IPS DF 19.7 (cell line): ENCODE measurements at places on chromosomes 16 and 17.

DNA sequence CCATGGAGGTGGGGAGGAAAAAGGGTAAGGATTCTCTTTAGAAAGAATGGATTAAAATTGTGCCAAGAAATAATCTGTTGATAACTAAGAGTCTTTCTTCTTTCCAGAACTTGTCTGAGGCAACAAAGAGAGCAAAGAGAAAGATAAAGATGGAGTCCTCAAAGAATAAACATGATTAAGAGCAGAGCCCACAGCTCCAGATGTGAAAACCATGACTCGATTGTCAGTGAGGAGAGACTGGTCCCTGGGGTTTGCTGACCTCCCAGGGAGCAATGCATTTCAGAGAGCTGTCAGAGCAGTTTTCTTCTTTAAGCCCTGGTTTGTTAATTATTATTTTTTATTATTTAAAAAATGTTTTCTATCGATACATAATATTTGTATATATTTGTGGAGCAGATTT is 74.6 kb downstream of the TMEM100 start:
- no peak for DNase-seq

GRCh38 chr17:56629531-56630075 is 36.1 kb downstream of the NOG start:
- DNase-seq = peak; percentile 47

DNA sequence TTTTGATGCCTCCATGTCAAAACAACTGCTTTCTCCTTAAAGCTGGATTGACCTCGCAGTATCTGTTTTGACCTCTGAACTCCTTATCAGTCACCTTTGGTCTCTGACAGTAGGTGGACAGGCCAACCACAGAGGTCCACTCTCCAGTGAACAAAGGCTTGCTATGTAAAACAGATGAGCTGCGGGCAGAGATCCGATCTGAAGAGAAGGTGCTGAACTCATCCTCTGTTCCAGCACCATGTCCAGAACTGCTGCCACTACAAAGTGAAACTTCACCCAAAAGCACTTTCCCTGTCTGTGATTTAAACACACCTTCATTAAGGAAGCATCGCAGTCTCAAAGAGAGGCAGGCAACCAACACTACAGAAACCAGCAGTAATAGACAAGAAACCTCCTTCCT is 117.3 kb upstream of the CORO6 start:
- no peak for DNase-seq

- DNase-seq = no peak
Observed at GRCh38 chr16:48999508-48999907, 282.1 kb downstream of the CBLN1 start.

- no peak for DNase-seq
Observed at GRCh38 chr16:80986557-80986956, 20.1 kb downstream of the CMC2 start.

DNA sequence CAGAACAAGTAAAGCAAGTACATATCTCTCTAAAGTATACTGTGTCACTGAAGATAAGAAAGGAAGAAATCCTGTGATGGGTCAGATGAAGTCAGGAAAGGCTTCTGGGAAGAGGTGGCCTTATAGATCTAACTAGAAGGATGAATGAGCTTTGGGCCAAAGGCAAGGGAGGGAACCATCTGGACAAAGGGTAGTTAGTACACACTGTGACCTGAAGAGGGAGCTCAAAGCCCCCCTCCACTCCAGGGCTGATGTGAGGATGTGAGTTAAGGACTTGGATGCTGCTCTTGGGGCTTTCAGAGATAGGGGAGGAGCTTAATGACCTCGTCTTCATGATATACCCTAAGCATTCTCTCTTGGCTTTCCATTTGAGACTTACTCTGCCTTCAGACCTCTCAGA is 185.3 kb upstream of the CACNG3 start:
- peak; percentile 72 for DNase-seq

DNA sequence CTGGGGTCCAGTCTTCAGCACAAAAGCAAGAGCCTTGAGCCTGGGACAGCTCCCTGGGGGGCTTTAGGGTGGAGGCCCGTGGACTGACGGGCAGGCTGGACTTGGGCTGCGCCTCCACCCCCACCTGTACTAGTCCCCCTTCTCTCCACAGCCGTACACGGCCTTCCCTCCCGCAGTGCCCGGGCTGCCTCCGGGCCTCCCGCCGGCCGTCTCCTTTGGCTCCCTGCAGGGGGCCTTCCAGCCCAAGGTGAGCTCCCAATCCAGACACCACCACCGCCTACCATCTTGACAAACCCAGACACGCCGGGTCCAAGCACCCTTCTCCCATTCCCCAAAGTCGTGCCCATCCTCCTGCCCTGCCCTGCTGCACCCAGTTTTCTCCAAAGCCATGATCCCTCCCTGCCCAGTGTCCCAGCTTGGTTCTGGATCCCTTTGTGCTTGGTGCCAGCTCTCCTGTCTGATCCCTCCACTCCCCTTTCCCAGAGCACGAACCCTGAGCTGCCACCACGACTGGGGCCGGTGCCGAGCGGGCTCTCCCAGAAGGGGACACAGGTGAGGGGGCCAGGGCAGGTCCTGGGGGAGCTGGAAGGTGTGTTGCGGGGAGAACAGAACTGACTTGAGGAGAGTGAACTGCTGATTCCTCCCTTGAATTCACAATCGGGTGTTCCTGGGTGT is 7.1 kb downstream of the FBRS start:
- no peak for DNase-seq

DNA sequence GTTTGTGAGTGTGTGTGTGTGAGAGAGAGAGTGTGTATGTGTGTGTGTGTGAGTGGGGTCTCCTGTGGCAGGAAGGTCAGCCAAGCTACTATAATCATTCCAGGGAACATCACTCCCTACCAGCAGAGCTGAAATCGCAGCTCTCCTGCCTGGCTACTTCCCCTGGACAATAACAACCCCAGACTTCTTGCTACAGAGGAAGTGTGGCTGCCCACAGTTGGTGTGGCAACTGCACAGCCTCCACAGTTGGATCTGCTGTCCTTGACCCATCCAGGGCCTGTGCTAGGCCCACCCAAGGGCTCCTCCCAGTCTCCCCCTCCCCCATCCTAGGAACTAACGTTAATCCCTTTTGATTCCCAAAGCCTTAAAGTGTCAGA is 1.5 kb downstream of the SLC13A5 start:
- DNase-seq = no peak

GRCh38 chr17:77425791-77426641 is 285.2 kb downstream of the SEC14L1 start:
- DNase-seq = no peak

GRCh38 chr17:72294487-72294893 is 173.7 kb downstream of the SOX9 start:
- no peak for DNase-seq

- DNase-seq = no peak
Observed at GRCh38 chr17:79829004-79829403, 10.2 kb downstream of the CBX4 start.

GRCh38 chr17:72745241-72745640 is 347.2 kb downstream of the SLC39A11 start:
- DNase-seq = no peak

DNA sequence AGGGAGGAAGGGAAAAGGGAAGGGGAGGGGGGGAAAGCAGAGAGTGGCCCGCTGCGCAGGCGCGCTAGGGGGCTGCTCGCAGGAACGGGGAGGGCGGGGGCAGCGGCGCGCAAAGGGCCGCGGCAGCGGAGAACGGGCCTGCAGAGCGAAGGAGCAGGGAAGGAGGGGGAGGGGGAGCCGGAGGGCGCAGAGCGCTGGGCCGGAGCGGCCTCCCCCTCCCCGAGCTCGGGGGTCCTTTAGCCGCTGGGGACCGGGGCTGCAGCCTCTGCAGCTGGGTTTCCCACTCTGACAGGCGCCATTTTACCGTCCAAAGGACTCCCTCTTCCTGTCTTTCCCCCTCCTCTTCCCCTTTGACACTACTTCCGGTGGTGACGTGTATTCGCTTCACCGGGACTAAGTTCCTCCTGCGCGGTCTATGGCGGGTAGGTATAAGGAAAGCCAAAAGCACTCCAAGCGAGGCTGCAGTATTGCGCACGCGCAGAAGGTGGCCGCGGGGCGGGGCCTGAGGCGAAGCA is at the start of gene CTDNEP1:
Gene CTDNEP1 (minus strand): TSS at position 74 of the 515 bp plus-strand sequence. CDS start 438 bp downstream, outside the sequence.
- DNase-seq = peak; percentile 98

- no peak for DNase-seq
Observed at GRCh38 chr16:35744726-35745125, 2285.3 kb downstream of the TP53TG3F start.

GRCh38 chr16:11554053-11554452 is 32.7 kb downstream of the LITAF start:
- no peak for DNase-seq

GRCh38 chr17:59812139-59812538 is 80.6 kb downstream of the TUBD1 start:
- no peak for DNase-seq

DNA sequence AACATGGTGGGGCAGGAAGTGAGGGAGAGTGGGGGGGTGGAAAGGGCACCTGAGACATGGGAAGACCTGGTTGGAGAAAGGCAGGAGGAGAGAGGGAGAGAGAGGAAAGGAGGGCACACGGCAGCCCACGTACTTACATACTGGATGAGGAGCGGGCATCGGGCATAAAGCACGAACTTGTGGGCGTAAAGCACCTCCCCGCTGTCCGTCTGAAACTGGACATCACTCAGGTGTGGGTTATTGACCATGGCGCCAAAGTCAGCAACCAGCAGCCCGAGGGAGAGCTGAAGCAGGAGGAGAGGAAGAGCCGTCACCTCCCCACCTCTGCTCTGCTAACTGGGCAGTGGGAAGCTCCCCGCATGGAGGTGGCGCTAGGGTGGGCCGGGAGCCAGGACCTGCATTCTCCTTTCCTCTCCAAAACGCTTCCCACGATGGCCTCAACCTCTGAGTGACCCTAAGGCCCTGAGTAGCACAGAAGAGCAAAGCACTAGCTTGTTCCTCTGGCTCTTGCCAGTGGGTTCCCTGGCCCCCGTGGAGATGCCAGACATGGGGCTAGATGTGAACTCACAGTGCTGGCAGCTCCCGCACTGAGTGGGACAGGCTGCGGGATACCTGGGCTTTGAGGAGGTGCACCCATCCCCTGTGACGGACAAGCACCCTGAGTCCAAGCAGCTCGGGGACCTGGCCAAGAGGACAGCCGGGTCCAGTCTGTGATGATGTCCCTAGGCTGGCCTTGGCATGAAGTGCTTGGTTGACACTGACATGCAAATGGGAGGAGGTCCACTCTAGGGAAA is 16.9 kb downstream of the SLX4 start:
- no peak for DNase-seq

DNA sequence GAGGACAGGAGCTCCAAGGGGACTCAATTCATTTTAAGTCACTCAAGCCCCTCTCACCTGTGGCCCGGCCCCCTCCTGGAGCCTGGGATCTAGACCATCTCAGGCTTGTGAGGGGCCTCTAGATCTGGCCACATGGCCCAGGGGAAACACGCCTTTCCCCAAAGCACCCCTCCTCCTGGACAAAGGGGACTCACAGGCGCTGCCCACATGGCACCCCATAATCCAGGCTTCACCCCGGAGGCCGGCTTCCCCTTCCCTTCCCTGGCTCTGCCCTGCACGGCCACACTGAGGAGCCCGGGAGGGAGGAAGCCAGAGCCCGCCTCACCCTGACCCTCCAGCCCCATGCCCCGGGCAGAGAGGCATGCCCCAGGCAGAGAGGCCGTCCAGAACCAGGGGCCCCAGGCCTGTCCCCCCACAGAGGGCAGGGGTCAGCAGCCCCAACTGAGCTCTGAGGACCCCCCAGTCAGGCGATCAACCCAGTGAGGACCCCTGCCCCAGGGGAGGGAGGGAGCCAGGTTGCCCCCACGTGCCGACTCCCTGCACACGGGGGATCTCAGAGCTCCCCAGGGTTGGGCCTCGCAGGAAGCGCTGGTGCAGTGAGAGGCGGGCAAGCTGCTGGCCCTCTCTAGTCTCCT is 10.9 kb downstream of the HS3ST6 start:
- no peak for DNase-seq

- DNase-seq = no peak
Observed at GRCh38 chr17:42310787-42311215, 22.5 kb downstream of the STAT5A start.

DNA sequence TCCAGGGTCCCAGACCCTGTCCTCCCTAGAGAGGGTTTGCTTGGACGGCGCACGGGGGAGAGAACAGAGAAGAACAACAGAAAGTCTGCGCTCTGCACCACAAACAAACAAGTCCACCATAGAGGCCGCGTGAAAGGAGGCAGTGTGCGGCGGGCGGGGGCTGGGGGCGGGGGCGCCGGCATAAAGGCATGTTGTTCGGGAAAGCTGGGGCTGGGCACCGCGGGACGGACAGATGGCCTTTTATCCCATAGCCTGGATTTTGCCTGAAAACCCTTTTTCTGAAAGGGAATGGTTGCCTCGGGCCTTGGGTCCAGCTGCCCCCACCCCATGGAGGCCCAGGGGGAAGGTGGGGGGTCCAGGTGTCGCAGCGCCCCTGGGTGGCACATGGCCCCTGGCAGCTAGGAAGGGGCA is 26.0 kb downstream of the FA2H start:
- no peak for DNase-seq

GRCh38 chr17:49906531-49907136 is 58.8 kb upstream of the TAC4 start:
- DNase-seq = no peak

DNA sequence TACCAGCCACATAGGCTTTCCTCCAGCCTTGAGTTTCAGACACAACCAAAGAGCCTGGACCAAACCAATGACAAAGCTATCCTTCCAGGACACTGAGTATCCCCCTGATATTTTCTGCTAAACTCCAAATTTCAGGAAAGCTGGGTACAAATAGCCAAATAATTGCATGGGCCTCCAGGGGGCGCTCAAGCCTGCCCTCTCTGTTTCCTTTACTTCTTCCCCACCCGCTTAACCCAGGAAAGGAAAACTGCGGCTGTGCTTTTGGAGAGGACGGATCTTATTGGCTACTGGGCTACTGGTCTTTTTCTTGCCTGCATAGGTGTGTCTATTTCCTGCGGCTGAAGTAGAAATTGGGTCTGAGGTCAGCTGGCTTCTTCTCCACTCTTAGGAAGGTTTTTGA is 30.1 kb downstream of the GNGT2 start:
- no peak for DNase-seq

- no peak for DNase-seq
Observed at GRCh38 chr17:27975146-27976011, 67.1 kb upstream of the NLK start.

GRCh38 chr17:57578608-57579225 is 166.4 kb downstream of the CCDC182 start:
- DNase-seq = no peak
